Kidney (tissue), 22 donors: ENCODE measurements at places on chromosomes 7 and 10.

DNA sequence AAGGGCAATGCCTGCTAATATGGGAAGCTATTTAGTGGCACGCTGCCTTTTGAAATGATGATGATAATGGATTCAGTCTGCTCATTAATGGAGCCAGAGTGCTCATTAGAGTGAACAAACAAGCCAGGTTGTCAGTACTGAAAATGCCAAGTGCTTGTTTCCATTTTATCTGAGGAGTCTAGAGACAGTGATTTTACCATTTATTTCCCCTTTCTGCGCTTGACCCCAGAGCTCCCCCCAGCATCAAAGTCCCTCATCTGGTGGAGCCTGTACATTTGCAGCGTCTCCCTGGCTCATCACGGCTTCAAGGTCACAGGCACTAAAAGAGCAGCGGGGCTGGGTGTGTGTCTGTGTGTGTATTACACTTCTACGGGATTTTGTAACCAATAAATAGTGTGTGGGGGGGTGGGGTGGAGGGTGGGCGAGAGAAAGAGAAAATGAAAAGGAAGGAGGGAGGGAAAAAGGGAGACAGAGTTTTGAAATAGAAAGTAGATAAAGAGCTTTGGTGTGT, 553.8 kb downstream of the TFEC start:
- no peaks in the 10 kb centered on the region for H3K36me3 ChIP-seq
- H3K4me3 ChIP-seq = no peak overlapping the region
- H3K27ac ChIP-seq = no peak overlapping the region
- DNase-seq = peak; percentile 33

DNA sequence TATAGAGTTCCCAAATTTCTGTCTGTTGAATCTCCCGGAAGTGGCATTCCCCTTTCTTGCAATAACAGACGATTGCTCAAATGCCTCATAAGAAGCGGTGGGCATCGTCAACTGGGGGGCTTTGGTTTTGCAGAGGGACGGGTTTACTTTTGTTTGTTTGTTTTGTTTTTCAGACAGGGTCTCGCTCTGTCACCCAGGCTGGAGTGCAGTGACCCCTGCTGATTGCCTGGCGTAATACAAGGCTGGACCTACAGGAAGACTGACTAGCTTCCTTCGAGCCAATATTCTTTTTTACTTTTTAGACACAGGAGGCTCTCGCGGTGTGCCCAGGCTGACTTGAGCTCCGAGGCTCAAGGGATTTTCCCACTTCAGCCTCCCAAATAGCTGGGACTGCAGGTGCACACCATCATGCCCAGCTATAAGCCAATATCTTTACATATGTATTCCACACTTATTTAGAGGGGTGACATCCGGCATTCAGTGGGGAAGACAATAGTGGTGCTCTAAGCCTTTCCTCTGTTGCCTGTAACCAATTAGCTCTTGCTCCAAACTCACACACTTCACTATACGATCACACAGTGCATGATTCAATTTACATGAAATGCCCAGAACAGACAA, 58.1 kb downstream of the FHIP2A start:
- peaks cover 4% of the 10 kb centered on the region for H3K4me1 ChIP-seq
- no peaks in the 10 kb centered on the region for H3K36me3 ChIP-seq
- no peaks in the 10 kb centered on the region for H3K27me3 ChIP-seq
- H3K27ac ChIP-seq = no peak overlapping the region

- DNase-seq = no peak
- no peaks in the 10 kb centered on the region for H3K4me1 ChIP-seq
- no peak overlapping the region for H3K27ac ChIP-seq
- H3K36me3 ChIP-seq = no peaks in the 10 kb centered on the region
Observed at GRCh38 chr10:44316922-44317215, 68.0 kb downstream of the CXCL12 start.

GRCh38 chr10:76615049-76615448, 1022.6 kb downstream of the KCNMA1 start:
- H3K36me3 ChIP-seq = no peaks in the 10 kb centered on the region
- DNase-seq = no peak
- H3K4me3 ChIP-seq = no peak overlapping the region
- no peaks in the 10 kb centered on the region for H3K27me3 ChIP-seq

DNA sequence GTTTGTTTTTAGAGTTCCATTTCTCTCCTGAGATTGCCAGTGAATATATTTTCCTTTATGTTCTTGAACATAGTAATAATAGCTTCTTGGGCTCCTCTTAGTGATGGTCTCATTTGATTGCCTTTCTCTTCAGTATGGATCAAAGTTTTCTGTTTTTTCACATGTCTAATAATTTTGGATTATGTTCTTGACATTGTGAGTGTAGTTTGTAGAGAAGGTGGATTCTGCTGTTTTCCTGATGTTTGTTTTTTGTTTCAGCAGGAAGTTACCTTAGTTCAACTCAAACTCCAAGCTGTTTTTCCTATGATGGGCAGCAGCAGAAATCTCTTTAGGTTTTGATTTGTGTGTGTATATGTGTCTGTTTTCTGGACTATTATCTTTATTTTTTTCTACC, 43.8 kb downstream of the TAF3 start:
- no peak overlapping the region for H3K27ac ChIP-seq
- no peak overlapping the region for H3K4me3 ChIP-seq
- H3K36me3 ChIP-seq = no peaks in the 10 kb centered on the region

GRCh38 chr10:100930368-100930767, 17.6 kb downstream of the SLF2 start:
- H3K4me1 ChIP-seq = no peaks in the 10 kb centered on the region
- no peaks in the 10 kb centered on the region for H3K27me3 ChIP-seq
- no peak overlapping the region for H3K27ac ChIP-seq
- peaks cover 16% of the 10 kb centered on the region for H3K36me3 ChIP-seq
- no peak for DNase-seq

GRCh38 chr7:44667190-44667589, 60.8 kb downstream of the OGDH start:
- no peaks in the 10 kb centered on the region for H3K4me1 ChIP-seq
- H3K36me3 ChIP-seq = peaks cover 14% of the 10 kb centered on the region
- H3K27me3 ChIP-seq = no peaks in the 10 kb centered on the region
- H3K27ac ChIP-seq = no peak overlapping the region

GRCh38 chr10:112213098-112213823, 29.7 kb upstream of the GPAM start:
- H3K4me3 ChIP-seq = no peak overlapping the region
- no peaks in the 10 kb centered on the region for H3K27me3 ChIP-seq
- H3K27ac ChIP-seq = no peak overlapping the region

DNA sequence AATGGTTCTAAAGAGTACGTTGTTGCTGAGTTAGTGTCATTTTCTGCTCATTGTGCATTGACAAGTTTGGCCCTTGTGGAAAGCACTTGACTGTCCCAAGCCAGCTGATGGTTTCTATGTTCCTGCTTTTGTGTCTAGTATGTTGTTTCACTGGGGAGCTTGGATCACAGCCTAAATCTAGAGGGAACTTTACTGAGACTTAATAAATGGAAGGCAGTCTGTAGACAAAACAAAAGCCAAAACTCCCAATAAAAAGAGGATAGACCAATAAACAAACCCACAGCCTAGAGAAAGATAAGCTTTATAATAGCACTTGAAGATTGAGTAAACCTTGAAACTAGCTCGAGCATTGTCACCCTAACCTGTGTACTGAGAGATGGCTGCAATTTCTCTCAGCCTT, 196.8 kb downstream of the ADRA2A start:
- no peak overlapping the region for H3K4me3 ChIP-seq
- H3K27ac ChIP-seq = no peak overlapping the region
- no peaks in the 10 kb centered on the region for H3K36me3 ChIP-seq
- H3K27me3 ChIP-seq = no peaks in the 10 kb centered on the region

DNA sequence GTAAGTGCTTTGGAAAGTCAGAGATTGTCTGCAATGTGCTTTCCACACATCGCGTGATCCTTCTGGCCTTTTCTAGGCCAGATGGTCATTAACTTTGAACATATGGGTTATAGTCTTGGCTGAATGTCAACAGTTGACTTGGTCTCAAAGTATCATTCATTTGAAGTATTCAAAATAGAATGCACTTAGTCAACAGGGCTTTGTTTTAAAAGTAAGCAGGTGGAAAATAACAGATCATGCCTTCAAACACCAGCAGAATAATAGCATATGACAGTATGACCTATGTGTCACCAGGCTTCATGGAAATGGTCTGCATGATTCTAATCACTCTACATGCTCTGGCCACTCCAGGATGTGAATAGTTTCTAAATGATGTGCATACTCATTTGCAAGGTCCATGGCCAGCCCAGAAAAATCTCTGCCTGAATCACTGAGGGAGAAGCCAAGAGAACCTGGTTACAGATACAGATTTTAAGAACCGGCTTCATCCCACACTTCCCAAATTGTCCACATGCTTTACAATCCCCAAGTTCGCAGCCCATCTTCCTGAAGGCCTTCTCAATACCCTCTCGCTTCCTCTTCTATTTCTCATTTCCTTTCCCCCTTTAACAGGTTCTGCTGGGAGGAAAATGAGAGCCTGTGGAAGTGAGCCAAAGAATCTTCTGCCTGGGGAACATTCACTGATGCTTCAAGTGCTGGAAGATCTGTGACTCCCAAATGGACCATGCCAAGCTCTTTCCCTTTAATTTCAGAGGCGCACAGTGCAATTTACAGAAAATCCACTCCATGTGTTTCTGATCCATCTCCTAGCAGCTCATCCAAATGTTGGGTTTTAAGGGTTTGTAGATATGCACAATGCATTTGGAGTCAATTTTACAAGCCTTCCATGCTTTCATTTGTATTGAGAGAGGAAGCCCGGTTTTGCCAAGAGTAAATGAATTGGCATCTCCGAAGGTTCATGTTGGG, 122.8 kb upstream of the GDF10 start:
- H3K27me3 ChIP-seq = no peaks in the 10 kb centered on the region
- H3K4me3 ChIP-seq = no peak overlapping the region
- no peaks in the 10 kb centered on the region for H3K36me3 ChIP-seq

DNA sequence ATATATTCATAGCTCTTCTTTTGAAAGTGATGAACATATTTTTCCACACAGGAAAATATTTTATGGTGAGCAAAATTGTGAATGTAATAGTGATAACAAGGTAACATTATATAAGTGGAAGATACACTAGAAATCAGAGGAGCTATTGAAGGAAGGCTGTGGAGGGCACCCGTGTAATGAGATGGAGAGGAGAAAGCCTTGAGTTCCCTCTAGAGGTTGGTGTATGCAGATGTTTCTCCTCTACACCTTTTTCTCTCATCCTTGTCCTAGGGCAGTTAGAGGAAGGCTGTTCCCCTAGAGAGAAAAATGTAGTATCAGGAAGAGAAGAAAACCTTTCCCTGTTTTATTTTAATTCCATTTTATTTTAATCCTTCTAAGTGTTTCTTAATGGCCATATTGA, 54.6 kb upstream of the NRG3 start:
- no peaks in the 10 kb centered on the region for H3K27me3 ChIP-seq
- DNase-seq = no peak
- H3K4me1 ChIP-seq = no peaks in the 10 kb centered on the region
- H3K27ac ChIP-seq = no peak overlapping the region

DNA sequence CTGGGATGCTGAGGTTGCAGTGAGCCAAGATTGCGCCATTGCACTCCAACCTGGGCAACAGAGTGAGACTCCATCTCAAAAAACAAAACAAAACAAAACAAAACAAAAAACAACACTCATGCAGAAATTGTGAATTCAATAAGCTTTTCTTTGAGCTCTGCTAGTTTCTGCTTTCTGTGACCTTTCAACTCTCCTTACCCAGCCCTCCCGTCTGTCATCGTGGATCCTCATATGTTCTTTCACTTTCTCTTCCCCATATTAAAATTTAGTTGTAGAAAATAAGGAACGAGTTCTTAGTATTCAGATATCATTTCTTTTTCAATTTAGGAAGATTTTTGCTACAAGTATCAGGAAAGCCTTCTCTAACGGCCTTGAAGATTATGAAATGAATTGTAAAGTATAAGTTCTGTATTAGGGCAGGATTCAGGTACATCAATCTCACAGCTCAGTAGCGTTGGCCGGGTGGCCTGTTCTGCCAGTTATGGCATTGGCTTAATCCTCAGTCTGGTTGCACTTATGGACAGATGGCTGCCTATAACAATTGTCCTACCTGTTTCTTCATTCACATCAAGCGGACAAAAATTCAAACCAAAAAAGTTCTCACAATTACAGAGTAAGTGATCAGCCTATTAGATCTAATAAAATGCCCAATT, 1167.0 kb downstream of the SORCS3 start:
- no peaks in the 10 kb centered on the region for H3K36me3 ChIP-seq
- no peaks in the 10 kb centered on the region for H3K27me3 ChIP-seq
- H3K4me3 ChIP-seq = no peak overlapping the region
- no peak overlapping the region for H3K27ac ChIP-seq
- DNase-seq = no peak
- no peaks in the 10 kb centered on the region for H3K4me1 ChIP-seq

DNA sequence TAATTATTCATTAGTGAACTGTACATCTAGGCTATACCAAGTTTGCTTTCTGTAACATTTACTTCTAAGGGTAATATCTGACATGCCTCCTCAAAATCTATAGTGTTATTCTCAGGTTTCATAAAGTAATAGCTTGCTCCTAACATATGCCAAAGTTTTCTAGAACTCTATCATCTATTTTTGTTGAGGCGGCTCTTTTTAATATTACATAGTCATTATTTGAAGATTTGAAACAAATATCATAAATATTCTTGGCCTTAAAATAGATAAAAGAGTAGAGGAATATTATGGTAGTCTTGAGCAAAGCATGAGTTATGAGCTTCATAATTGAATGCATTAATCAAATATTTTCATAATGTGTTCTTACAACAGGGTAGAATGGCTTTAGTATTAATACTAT, 327.2 kb upstream of the KCND2 start:
- no peaks in the 10 kb centered on the region for H3K4me1 ChIP-seq
- H3K27ac ChIP-seq = no peak overlapping the region
- H3K27me3 ChIP-seq = no peaks in the 10 kb centered on the region
- no peaks in the 10 kb centered on the region for H3K36me3 ChIP-seq
- no peak overlapping the region for H3K4me3 ChIP-seq

- no peak for DNase-seq
- H3K4me1 ChIP-seq = no peaks in the 10 kb centered on the region
- no peaks in the 10 kb centered on the region for H3K36me3 ChIP-seq
- H3K4me3 ChIP-seq = no peak overlapping the region
Observed at GRCh38 chr10:71454347-71454746, 57.6 kb downstream of the CDH23 start.

- no peaks in the 10 kb centered on the region for H3K4me1 ChIP-seq
- H3K36me3 ChIP-seq = no peaks in the 10 kb centered on the region
- DNase-seq = no peak
- no peaks in the 10 kb centered on the region for H3K27me3 ChIP-seq
Observed at GRCh38 chr7:26237035-26237807, 35.7 kb downstream of the CBX3 start.

DNA sequence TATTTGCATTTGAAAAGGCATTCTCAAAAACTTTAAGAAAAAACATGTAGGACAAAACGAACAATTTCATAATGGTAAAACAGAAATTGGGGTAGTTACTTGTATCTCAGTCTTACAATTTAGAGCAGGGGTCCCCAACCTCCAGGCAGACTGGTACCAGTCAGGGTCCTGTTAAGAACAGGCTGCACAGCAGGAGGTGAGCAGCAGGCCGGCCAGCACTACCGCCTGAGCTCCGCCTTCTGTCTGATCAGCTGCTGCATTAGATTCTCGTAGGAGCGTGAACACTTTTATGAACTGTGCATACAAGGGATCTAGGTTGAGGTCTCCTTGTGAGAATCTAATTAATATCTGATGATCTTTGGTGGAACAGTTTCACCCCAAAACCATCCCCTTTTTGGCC, 77.3 kb downstream of the SEMA3A start:
- no peaks in the 10 kb centered on the region for H3K36me3 ChIP-seq
- no peak overlapping the region for H3K4me3 ChIP-seq
- DNase-seq = no peak
- H3K4me1 ChIP-seq = no peaks in the 10 kb centered on the region

- H3K27ac ChIP-seq = no peak overlapping the region
- H3K36me3 ChIP-seq = no peaks in the 10 kb centered on the region
- H3K4me1 ChIP-seq = no peaks in the 10 kb centered on the region
- no peaks in the 10 kb centered on the region for H3K27me3 ChIP-seq
- no peak overlapping the region for H3K4me3 ChIP-seq
Observed at GRCh38 chr10:110730345-110731050, 86.4 kb downstream of the RBM20 start.
